ENCODE measurements at places on chromosomes 3 and 15. TPM values are rescaled to one million over a fixed set of nuclear protein-coding genes. Genes with fewer than 3 reads are reported as not detected.

- DNase-seq: no peak
Observed at GRCh38 chr15:41958002-41958420, 14.3 kb downstream of the EHD4 start.

DNA sequence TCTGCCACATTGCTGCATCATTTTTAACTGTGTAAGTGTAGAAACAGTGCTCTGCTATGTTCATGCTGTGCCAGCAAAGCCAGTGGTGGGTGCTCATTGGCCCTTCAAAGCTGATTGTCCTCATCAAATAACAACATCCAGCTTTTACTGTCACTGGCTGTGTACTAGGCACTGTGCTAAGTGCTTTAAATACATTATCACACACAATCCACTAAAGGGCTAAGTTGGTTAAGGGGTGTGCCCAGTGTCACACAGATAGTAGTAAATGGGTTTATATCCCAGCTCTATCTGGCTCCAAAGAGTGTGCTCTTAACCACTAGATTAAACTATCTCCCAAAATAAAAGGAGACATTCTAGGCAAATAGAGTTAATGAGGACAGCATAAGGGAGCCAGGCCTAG, 7.7 kb downstream of the TUBGCP4 start:
- no peak for DNase-seq

DNA sequence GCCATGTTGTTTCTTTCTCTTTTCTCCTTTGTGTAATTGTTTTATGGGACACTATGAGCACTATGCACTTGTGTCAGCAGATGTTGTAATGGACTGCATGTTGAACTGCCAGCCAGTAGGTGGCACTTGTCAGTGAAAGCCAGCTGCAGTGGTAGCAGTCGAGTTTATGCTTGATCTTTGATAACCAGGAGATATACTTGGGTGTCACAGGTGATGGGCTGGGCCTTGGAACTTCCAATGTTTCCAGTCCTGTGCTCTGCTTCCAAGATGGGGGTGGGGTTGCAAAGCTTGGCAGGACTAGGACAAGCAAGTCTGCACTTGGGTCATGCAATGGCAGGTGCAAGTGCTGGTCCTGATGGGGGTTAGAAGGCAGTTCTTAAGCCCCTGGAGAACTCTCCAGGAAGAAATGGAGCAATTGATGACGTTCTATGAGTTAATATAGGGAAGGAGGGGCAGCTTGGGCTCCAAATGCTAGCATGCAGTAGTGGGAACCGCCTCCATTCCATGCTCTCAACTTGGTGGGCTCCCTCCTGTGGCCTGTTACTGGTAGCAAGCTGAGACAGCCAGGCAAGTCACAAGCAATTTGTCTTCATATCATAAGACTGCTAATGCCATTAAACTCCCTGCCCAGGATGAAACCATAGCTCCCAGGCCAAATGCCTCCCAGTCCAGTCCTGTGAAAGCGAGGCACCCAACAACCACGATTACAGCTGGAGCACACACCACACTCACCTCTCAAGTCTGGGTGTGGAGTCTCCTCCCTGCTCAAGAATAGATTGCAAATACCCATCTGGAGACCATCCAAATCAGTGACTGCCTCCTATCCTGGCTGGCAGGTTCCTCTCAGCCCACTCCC, 287.2 kb downstream of the CGGBP1 start:
- peak; percentile 34 for DNase-seq

- DNase-seq: no peak
Observed at GRCh38 chr15:90231028-90232017, 2.4 kb downstream of the CIB1 start.

DNA sequence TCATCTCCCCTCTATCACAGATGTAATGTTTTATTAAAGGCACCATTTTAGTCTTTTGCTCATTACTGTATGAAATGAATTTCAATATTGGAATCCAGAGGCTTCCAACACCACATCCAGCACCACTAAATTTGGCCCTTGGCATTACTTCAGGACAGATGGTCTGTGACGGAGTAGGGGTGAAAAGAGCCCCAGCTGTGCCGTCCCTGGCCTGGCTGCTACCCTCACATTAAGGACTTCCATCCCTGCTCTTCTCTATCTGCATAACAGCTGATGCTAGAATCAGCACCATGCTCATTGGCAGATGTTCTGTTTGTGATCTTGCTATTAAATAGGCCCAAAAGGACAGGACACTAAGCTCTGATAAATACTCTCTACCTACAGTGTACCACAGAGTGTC, 152.9 kb downstream of the IL1RAP start:
- peak; percentile 38 for DNase-seq

- no peak for DNase-seq
Observed at GRCh38 chr15:78093242-78094020, 1.1 kb downstream of the SH2D7 start.

Gene CD200
- total RNA-seq: 67.9 TPM

DNA sequence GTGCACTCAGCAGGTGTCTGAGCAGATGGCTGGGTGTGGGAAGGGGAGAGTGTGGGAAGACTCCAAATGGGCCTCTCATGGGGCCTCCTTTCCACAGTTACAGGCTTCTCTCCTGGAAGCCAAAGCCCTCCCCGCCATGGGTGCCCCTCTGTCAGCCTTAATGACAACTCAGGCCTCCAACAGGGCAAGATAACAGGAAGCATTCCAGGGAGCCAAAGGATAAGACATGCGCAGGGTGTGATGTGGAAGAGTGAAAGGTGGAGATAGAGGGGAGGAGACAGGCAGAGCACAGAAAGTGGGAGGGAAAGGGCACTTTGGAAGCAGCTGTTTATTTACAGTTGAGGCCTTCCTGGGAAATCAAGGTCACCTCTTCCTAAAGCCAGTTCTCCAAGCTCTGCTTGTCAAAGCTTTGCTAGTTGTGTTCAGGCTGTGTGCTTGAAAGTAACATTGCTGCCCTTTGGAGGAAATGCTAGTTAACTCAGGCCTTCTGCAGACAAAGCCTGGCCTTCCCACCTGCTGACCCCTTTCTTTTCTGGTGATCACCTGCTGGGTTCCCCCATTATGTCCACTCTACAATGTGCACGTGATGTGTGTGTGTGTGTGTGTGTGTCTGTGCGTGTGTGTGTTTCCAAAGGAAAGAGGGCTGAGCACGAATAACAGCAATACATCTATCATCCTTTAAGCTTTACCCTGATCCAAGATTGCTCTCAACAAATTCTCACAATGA, 35.2 kb upstream of the SMAD3 start:
- no peak for DNase-seq

DNA sequence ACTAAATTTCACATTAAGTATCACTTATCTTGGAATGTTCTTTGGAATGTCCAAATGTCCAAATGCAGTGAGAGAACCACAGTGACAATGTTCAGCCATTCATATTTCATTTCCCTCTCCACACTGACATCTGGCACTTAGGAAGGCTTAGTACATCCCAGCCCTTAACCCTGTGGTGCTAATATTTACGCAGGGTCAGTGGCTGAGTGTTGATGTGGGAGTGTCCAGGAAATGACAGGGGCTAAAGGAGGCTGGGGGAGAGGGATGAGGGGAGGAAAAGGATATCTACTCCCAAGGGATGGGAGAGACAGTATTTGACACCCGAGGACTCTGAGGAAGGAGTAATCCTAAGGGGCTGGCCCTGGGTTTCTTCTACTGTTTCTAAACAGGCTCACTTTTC, 14.1 kb upstream of the CCR4 start:
- DNase-seq: no peak
